ENCODE measurements at places on chromosomes 5 and 9.

DNA sequence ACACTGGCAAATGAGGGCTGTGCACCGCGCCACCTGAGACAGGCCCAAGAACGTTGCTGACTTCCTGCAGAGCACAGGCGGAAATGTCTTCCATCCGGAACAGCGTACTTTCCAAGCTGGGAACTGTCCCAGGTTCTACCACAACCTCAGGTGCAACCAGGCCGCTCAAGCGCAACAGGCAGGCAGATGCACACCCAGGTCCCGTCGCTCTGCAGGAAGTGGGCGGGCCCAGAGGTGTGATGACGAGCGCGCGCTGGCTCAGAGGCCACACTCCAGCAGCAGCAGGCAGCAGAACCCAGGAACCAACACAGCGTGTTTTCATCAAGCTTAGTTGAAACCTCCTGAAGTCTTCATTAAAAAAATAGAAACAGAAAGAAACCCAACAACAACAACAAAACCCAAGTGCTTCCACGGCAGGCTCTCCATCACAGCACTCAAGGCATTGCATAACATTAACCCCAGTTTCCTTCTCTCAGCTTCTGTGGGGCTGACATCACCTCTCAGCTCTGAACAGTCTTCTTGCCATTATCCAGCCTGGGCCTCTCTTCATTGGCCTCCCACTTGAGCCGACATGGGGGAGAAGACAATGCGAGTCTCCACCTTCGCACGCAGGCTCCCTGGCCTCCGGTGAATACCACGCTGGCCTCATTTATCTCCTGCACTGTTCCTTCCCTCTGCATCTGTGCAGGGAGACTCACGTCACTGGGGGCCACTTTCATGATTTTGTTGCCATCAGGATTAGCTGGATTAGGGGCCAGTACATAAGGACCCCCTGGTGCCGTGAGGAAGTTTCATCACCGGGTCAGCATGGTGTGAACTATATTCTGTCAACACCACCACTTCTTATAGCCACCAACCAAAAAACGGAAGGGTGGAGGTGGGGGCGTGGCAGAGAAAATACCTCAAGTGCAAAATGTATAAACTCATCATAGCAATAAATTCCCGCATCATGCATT, 22.1 kb downstream of the PTCH1 start:
- DNase-seq = peak; percentile 85

DNA sequence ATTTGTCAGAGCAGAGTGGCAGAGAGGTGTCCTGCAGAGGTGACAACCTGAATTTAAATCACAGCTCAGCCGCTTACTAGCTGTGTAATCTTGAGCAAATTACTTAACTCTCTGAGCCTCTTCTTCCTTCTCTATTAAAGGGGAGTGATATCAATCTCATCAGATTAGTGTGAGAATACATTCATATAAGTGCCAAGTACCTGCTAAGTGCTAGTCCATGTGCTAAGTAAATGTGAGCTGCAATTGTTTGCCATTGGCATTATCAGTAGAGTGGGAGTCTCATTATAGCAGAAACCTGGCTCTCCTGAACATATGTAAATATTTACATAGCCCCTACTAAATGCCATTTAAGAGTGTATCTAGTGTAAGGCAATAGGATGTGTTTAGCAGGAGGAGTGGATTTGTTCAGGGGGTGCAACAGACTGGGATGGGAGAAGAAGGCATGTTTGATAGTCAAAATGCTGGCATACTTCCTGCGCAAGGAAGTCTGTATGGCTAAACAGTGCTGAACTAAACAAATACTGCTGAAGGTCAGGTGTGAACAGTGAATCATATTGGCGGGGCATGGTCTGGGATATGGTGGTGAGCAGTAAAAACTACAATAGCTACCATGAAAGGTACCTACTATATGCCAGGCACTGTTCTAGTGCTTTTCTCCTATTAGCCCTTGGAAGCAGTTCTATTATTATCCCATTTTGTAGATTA, 74.5 kb downstream of the F2RL2 start:
- DNase-seq = no peak

GRCh38 chr5:15834596-15835245, 334.7 kb downstream of the FBXL7 start:
- DNase-seq = no peak

DNA sequence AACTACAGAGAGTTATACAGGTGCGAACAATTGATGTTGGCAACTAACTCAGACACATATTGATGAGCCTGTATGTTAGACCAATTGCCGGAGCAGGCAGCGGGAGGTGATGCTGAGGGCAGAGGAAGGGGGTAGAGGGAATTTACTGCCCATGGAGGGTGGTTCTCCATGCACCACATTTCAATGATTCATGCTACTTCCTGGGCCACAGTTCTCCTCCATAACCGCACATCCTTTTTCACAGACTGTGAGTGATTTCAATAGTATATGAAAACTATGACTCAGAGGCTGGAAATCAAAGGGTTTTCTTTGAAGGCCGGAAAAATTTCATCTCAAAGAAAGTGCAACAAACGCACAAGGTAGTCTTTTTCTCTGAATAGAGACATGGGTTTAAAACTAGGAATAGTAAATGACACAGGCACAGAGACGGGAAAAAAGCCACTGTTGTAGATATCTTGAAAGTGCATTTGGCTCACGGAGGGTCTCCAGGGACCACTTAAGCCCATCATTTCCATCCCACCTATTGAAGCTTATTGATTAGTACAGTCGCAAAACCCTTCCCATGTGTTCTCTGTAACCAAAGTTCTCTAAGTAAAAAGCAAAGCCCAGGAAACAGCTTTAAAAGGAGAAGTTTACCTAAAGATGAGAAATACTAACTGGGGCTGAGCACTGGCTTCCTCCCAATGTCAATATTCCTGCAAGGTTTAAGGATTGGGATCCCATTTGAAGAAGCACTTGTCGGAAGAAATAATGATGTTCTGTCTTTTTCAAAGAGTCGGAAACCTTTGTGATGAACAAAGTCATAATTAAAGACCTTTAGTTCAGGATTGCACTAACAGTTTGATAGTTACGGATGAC, 28.0 kb upstream of the ADAM19 start:
- DNase-seq = no peak

GRCh38 chr5:63125862-63126261, 547.2 kb downstream of the LRRC70 start:
- no peak for DNase-seq

GRCh38 chr5:35880156-35880555, 23.5 kb downstream of the IL7R start:
- DNase-seq = no peak

DNA sequence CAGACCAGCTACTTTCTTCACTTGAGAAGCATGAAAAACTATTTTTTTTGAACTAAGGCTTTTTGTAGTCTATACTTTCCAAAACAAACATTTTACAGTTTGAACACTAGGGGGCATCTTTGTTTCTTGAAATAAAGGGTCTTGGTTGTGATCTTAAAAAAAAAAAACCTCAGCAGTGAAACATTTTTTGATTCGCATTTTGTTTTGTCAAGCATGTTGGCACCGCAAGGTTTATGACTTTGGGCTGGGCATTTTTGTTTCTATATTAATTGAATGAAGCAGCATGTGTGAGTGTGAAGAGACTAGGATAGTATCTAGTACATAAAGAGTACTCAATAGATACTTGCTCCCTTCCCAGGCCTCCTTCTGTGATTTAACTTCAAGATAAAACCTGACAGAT, 31.6 kb upstream of the ACOT12 start:
- peak; percentile 16 for DNase-seq

DNA sequence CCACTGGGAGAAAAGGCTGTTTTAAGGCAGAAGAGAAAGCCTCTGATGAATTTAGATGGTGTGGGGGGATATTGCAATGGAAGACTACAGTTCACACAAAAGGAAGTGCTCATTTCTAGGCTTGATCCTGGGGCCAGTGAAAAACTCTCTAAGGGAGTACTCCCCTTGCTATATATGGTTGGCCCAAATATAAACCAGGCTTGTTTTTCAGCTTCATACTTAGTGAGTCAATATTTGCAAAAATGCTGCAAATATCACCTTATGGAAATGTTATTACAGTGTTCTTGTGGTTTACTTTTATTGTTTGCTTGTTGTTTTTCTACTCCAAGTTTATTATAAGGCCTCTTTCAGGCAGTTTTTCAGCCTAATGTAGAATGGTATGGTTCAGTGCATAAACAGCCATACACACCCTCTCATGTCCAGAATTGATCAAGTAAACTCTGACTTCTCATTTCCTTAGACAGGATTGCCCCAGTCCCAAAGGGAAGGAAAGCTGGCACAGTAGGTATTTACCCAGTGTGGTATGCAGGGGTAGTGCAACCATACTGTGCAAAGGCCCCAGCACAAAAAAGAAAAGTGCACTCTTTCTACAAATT, 115.1 kb downstream of the FEM1C start:
- no peak for DNase-seq

DNA sequence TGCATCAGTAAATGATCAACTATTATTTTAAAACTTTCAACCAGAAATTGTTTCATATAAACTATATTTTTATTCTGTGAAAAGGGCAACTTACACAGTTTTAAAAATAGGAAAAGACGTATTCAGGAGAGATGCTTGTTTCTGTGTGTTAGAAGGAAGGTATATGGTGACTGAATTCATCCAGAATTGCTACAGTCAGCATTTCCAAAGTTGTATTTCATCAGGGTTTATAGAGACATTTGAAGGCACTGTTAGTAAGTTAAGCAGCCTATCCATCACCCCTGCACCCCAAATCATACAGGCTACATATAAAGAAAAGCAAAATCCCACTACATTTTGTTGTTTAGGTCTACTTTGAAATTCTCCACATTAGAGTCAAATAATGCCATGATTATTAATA, 716.0 kb downstream of the KCTD16 start:
- no peak for DNase-seq

GRCh38 chr5:161585798-161586197, 39.3 kb upstream of the GABRB2 start:
- no peak for DNase-seq

DNA sequence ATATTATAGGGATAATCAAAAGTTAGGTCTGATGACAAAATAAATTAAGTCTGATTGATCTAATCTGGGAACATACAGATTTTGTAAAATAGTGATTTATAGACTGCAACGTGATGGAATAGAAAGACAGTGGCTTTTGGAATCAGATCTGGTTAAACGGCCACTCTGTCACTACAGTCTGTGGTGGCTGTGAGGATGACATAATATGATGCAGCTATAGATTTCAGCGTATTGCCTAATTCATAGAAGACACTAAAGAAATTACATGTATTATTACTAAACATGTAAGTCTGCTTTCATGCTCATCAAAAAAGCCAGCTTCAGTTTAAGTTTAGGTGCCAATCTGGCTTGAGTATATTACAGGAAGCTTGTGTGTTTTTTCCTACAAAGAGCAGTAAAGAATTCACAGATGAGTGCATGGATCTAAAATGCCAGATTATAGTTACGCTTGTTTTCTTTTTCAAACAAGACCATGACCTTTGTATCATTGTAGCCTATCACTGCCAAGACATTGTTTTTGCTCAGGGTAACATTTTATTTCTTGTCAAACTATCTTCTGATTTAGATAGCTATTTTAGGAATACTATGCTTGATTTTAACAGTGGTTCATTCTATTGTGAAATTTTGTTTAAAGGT, 25.7 kb downstream of the CPEB4 start:
- DNase-seq = no peak

DNA sequence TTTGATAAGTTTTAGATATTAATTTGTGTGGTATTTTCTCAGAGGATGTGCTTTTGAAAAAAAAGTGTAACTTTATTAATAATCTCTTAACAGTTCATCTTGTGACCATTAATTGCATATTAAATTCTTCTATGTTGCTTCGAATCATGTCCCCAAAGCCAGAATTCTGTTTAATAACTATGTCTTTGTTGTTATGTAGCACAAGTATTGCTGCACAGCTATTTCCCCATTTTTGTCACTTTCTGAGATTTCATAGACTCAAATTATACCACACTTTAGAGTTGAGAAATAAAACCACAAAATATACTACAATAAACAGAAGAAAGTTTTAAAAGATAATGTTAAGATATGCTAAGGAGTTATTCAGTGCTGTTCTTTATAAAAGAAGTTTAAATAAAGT, 2.8 kb downstream of the MEF2C start:
- no peak for DNase-seq

- no peak for DNase-seq
Measured at GRCh38 chr5:148747536-148747906, 78.9 kb upstream of the ADRB2 start.

- no peak for DNase-seq
Measured at GRCh38 chr5:170077526-170077925, 28.2 kb upstream of the FOXI1 start.
